ENCODE measurements at places on chromosomes 5 and 9.
A peak's percentile ranks its signal among the peaks of the same experiment; 100 is the strongest.

GRCh38 chr5:116585227-116585626 lies 10.6 kb upstream of the SEMA6A start:
- no peak for DNase-seq

DNA sequence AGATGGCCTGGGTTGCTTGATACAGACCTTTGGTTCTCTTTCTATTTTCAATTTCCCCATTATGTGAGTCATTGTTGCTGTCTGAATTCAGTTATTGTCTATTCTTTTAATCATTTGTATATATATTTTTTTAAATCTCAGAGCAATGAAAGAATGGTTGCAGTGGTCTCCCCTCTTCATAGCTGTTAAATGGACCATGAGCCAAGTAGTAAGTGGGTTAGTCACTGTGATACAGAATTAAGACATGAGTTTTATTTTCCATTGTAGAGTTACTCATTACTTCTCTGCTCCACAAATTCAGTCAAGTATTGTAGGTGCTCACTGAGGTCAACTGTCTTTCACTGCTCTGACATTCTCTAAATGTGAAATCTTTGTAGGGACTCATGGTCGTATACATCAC lies 174.6 kb upstream of the GRAMD2B start:
- no peak for DNase-seq

DNA sequence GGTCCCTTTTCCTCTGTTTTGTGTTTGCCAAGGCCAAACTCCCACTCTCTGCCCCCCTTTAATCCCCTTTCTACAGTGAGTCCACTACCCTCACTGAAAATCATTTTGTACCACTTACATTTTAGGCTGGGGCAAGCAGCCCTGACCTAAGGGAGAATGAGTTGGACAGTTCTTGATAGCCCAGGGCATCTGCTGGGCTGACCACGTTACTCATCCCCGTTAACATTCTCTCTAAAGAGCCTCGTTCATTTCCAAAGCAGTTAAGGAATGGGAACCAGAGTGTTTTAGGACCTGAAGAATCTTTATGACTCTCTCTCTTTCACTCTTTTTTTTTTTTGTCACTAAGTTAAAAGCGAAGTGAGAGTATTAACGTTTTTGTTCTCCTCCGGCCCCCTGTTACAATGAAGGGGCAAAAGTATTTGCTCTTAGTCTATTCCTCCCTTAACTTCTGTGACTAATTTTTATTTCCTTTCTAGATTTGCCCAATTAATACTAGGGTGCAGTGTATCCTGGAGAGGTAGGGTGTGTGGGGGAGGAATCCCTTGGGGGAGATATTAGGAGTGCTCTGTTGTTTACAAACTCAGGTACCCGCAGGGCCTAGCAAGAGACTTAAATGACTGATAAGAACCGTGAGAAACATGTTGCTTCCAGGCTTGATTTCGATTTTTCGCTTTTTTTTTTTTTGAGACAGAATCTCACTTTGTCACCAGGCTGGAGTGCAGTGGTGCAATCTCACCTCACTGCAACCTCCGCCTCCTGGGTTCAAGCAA lies 14.7 kb downstream of the GM2A start:
- no peak for DNase-seq

GRCh38 chr9:27437652-27438373 lies 86.3 kb upstream of the IFNK start:
- no peak for DNase-seq

DNA sequence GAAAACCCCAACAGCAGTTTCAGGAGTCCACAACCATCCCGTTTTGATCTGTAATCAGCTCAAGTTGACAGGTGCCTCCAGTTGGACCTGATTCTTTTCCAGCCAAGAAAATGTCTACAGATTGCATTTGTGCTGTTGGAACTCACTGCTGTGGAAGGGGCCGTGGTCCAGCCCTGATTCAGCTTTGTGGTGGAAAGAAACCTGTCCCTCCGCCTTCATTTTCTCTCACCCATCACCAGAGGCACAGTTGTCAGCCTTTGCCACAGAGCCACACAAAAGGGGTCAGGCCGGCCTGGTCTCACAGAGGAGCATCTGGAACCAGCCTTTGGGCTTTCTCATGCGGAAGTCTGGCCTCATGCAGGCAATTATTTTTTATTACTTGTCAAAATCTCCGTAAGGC lies 483.6 kb downstream of the GADD45G start:
- no peak for DNase-seq

DNA sequence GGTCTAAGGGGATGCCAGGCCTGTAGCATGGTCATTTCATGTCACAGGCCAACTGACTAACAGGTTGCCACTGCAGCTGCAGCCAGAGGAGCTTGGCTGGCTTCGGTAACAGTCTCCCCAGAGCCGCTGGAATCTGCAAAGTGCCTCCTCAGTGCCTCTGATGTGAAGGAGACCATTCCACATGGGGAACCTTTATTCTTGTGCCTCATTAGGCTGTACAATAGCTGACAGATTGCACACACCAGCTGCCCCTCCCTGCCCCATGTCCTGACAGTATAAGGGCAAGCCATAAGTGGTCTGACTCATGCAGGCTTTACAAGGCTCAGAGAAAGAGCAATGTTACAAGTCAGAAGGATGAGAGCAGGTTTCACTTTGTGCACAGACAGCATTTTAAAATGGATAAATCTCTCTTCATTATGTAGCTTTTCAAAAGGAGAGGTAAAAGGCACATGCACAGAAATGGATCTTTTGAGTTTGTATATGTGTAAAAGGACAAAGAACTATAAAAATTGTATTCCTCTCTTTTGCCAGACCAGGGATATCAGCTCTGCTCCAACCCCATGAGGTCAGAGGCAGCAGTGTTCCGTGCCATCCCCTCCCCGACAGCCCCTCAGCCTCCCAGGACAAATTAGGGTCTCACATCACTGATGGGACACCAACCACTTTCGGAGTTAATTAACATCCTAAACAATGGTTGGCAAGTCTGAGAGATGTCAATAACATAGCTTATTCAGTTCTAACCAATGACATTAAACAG lies 467.8 kb downstream of the TMEM232 start:
- no peak for DNase-seq

DNA sequence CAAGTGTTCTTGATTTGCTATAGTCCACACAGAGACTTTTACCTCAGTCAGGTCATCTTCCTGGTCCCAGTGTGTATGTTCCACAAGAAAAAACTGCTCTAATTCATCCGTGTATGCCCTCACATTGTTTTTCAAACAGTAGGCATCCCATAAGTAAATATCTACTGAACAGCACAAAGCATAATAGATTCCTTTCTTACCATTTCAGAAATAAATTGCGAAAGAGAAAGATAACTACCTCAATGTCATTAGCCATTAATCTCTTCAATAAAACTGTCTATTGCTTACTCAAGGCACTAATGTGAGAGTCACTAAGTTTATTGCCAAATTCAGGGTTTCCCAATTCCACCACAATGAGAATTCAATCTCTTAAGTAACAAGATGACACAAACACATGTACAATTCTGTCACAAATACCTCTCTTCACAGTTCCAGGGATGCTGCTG lies 9.6 kb downstream of the FBXW2 start:
- DNase-seq, result peak; percentile 11

GRCh38 chr9:92048924-92049625 lies 66.1 kb downstream of the SPTLC1 start:
- DNase-seq, result no peak

DNA sequence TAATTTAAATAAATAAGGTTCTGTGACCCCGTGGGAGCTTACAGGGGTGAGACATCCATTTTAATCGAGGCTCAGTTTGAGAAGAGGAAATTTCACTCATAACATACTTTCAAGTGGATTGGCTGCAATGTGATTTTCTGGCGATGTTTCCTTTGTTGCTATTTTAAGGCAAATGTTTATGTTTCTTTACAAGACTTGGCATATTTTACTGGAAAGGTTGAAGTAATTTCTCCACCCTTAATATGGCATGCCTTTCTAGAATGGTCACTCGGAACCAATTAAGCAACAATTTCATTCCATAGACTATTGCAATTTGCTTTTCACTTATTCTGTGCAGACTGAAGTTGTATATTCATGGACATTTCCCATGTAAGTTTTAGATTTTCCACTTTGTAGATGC lies 438.0 kb upstream of the WWC1 start:
- no peak for DNase-seq

- no peak for DNase-seq
Observed at GRCh38 chr9:97809666-97810344, 43.2 kb upstream of the FOXE1 start.

- DNase-seq, result peak; percentile 26
Observed at GRCh38 chr5:138148811-138149210, 9.6 kb upstream of the NME5 start.

DNA sequence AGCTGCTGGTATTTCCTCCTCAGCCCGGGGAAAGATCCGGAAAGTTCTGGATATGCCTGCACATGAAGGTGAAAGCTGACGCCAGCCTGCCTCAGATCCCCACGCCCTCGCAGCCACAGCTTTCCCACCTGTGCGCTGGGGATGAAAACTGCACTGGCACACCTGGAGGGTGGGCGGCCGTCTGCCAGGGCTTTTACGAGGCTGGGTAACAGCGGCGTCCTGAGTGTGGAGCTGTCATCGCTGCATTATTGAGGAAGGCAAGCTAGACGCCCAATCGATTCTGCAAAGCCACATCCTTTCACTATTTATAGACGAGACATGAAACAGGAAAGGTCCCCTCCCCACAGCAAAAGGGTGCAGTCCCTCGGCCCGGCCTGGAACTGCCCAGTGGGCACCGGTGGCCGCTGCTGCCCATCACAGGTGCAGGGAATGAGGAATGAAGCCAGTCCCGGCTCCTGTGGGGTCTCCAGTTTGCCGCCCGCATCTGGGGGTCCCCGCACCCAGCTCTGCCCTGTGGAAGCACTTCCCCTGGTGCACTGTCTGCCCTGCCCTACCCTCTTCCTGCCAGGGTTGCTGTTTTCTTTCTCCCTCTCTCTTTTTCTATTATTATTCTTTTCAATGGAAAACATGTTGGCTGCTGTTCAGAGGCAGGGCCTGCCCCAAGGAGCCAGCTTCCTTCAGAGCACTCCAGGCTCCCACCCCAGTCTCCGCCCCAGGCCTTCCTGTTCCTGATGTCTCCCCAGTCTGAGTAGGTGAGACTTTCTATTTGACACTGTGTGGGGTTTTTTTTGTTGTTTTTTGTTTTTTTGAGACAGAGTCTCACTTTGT lies 7.0 kb downstream of the NOTCH1 start:
- peak; percentile 78 for DNase-seq

DNA sequence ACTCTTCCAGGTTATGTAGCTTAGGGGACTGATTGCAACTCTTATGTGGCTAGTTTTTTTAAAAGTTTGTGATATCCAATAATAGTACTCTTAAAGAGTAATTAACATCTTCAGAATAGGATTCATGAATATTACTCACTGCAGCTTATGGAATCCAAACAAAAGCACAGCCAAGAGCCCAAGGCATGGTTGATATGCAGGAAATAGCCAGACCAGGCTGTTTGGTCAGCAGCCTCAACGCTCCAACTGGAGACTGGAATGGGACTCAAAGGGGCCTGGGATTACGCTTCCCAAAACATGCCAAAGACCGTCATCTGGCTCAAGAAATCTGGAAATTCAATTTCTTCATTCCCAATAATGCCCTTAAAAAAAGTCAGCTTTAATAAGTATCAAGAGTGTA lies 268.6 kb downstream of the SEC61B start:
- DNase-seq, result no peak

- no peak for DNase-seq
Observed at GRCh38 chr5:38426490-38426889, 130.0 kb downstream of the LIFR start.

- DNase-seq, result no peak
Observed at GRCh38 chr9:79049371-79049770, 522.4 kb upstream of the TLE4 start.

DNA sequence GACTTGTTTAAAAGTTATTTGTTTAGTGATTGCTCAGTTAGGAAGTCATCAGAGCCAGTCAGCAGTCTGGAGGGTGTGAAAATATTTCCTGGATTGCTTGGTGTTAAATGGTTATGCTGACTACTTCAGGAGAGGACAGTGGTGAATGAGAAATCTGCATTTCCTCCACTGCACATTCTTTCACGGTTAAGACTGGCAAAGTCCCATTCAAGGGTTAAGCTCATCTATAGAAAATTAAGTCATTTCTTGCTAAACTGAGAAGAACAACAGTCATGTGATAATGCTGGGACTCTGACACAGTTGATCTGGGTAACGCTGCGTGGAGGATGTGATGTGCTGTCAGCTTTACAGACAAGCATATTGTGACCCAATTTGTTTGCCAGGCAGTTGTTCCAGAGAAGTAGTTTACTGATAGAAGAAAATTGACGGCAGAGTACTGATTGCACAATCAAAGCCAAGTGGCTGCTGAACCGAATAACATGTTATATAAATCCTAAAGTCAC lies 80.4 kb downstream of the GRAMD2B start:
- DNase-seq, result no peak

DNA sequence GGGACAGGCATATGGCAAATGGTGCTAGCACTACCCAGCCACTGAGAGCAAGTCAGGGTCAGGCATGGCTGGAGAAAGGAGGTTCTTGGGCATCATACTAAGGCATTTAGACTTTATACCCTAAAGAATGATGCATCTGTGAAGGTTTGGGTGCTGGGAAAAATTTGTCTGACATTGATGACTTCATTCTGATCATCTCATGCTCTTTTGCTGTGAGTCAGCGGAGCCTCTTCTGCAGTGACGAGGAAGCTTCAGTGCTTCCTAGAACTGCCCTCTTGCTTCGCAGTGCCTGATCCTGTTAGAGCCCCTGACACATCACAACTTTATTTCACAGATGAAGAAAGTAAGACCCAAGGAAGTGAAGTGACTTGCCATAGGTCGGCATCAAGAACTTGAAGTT lies 266.6 kb upstream of the GAS1 start:
- no peak for DNase-seq

DNA sequence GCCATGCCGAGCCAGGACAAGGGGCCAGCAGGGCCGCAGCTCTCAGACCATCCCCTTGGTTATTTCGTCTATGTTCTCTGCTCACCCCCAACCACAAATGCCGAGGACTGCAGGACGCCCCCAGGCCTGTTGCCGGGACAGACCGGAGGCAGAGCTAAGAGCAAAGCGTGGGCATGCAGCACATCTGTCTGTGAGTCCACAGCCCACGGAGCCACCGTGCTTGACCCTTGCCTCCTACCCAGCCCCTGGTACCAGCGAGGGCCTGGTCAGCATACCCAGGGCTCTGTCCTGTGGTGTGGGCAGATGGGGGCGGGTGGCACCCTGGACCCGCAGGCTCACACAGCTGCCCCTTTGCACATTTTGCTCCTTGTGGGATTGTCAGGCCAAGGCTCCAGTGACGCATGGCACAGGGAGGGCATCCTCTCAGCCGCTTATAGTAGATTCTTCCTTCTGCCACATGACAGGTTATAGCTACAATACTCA lies 4.7 kb downstream of the BRD3 start:
- DNase-seq, result no peak

- no peak for DNase-seq
Observed at GRCh38 chr9:34891386-34891785, 66.7 kb upstream of the PHF24 start.

DNA sequence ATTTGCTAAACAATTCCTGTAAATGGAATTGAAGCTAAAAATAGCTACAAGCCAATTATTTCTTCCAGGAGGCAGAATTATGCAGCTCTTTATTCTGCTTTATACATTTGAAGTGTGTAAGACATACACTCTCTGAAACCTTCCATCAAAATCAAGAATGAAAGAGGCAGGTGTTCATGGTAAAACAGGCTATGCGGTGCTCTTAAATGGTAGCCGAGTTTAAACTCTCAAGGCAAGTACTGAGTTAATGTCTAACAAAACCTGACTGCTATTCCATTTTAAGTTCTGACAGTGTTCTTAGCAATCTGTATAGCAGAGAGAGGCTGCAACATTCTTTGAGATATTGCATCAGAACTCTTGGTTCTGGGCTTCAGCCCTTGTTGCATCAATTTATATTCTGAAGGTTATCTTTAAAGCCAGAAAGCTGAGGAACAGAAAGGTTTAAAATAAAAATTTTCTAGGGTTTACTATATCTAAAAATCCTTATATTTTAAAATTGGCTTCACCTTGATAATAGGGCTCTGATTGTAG lies 248.3 kb upstream of the CCNG1 start:
- no peak for DNase-seq

All from HT-29 (cell line).